ENCODE measurements at places on chromosomes 13 and 19.

DNA sequence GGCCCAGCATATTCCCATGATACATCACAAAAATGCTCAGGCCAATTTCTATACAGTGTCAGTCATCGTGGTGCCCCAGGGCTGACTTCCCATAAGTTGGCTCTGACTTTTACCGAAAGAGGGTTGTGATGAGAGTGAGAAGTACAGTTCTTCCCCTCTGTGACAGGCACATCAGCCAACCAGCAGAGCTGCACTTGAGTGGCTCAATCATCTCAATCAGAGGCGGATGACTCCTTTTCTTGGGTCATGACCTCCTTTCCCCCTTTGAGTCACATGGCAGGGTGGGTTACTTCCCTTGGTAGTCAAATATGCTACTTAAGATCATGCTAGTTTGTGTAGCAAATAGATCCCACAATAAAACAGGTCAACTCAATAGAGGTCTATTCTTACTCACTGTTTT lies 6.9 kb upstream of the AMER2 start:
- no peak for DNase-seq

DNA sequence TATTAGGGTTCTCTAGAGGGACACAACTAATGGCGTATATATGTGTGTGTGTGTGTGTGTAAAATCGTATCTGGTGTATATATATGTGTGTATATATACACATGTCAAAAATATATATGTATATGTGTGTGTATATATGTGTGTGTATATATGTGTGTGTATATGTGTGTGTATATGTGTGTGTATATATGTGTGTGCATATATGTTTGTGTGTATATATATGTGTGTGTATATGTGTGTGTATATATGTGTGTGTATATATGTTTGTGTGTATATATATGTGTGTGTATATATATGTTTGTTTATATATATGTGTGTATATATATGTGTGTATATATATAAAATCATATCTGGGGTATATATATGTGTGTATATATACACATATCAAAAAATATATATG lies 5.4 kb upstream of the LILRB5 start:
- no peak for DNase-seq

GRCh38 chr13:28106976-28107375 lies 6.6 kb upstream of the FLT3 start:
- no peak for DNase-seq

- DNase-seq, result no peak
Observed at GRCh38 chr19:48638831-48639381, 1.7 kb upstream of the DBP start.

DNA sequence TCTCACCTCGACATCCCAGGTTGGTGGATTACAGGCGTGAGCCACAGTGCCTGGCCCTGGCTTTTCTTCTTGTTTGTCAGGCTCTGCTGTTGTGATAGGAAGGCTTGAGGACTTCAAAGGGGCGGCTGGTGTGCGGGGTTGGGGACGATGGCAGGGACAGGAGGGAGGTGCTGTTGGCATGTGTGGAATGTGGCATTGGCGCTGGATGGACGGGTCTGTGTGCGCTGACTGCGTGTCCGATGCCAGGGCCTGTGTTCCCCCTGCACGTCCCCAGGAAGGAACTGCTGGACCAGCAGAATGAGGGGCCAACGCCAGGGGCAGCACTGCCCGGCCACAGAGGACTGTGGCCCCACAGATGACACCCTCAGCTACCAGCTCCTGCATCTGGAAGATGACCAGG lies 12.7 kb upstream of the PTBP1 start:
- no peak for DNase-seq

DNA sequence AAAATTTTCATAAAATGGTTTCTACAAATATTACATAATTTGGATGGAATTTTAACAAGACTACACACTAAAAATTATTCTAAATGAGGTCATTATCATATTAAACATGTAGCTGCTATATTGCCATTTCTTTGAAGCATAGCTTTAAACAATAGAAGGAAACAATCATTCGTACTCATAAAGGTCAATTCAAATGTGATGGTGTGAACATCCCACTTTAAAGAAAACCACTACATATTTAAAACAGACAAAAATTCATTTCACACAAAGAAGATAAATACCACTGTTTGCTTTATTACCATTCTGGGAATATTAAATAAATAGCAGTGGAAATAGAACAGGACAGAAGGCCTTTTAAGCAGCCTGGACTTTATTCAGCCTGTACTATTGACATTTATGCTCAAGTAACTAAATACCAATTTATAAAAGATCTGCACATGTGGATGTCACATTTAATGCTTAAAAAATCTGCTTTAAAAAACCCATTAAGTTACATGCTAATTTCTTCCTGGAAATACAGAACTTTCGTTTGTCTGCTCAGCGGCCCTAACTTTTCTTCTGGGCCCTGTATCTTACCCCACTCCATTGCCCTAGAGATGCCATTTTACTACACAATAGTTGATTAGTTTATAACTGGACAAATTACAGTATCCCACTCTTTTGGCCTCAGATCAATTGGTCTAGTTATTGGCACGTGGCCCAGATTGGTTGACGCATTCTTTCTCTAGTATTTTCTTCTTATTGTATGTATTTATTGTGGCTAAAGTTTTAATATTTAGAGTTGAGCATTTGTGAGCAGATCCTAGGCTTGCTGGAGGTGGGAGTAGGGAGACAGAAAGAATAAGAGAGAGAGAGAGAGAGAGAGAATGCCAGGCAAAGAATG lies 215.1 kb upstream of the SPRY2 start:
- no peak for DNase-seq
